Activated CD8-positive, alpha-beta memory T cell treated with anti-CD3 and anti-CD28 coated beads for 36 hours (primary cell): ENCODE measurements at places on chromosomes 1 and 21. TPM values are rescaled to one million over a fixed set of nuclear protein-coding genes. Genes with fewer than 3 reads are reported as not detected.

Gene KRTAP7-1
- not detected for total RNA-seq

Gene RPTN
- not detected for total RNA-seq

Gene B3GALT5
- not detected for total RNA-seq

Gene MCOLN2
- total RNA-seq: 101 TPM

Gene CYP4A22
- total RNA-seq: not detected

Gene PODN
- not detected for total RNA-seq

Gene RCAN3
- total RNA-seq: 51.2 TPM

Gene ITLN1
- total RNA-seq: not detected

Gene RNF223
- not detected for total RNA-seq

Gene C1QC
- total RNA-seq: not detected

Gene GUCA2B
- total RNA-seq: not detected

Gene CD160
- total RNA-seq: 57.8 TPM

Gene CXADR
- 0.88 TPM for total RNA-seq

Gene VWA5B1
- total RNA-seq: not detected

Gene MTARC2
- total RNA-seq: not detected

Gene TMEM54
- 3.0 TPM for total RNA-seq

Gene KDM1A
- total RNA-seq: 69.6 TPM

Gene USH2A
- total RNA-seq: not detected

Gene ESPN
- 0.23 TPM for total RNA-seq

Gene OR10Z1
- total RNA-seq: not detected

Gene SAMSN1
- total RNA-seq: 92.3 TPM

Gene FCRL5
- total RNA-seq: not detected

Gene NHLH1
- total RNA-seq: 0.59 TPM

Gene ANP32E
- 161 TPM for total RNA-seq

Gene GBP7
- 0.08 TPM for total RNA-seq

Gene ASPM
- total RNA-seq: 25.8 TPM

Gene RHBDL2
- not detected for total RNA-seq

Gene CHODL
- total RNA-seq: not detected

Gene TMEM269
- total RNA-seq: 0.13 TPM

Gene CTNNBIP1
- 9.0 TPM for total RNA-seq

Gene BRINP3
- not detected for total RNA-seq

Gene LRRC39
- 0.34 TPM for total RNA-seq

Gene PDE9A
- total RNA-seq: 2.2 TPM

Gene TMEM125
- not detected for total RNA-seq

Gene NUDT4B
- total RNA-seq: 0.44 TPM

Gene FNBP1L
- 0.65 TPM for total RNA-seq

Gene CELA2A
- total RNA-seq: not detected

Gene GCSAML
- total RNA-seq: 0.80 TPM
